ENCODE measurements at places on chromosomes 5 and 9.

DNA sequence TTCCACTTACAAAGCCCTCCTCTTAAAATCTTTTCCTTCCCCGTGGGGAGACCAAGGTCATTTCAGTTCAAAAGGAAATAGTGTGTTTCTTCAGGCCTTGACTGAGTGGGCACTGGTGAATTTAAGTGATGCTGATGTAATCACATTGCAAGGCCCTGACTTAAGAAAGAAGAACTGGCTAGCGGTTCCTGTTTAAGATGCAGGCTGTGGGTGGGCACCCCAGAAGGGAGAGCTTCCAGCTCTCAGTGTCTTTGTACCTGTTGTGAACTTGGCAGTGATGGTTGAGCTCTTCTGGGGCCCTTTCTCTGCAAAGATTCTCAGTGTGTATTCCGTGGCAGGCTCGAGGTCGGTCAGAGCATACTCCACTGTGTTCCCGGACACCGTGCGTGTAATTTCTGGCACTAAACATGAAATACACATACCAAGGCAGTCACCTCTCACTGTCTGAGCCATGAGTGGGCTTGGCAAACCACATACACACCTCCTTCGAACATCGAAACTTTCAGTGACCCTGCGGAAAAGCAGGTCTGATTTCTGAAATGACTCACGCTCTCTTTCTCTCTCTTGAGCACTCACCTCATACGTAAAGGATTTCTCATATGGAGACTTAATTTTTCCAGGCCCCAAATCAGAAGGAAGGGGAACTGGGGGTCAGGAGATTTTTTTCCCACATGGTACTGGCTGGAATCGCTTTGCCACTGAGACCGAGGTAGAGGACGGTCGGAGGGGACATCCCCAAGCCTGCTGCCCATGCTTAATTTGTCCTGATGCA lies 81.9 kb downstream of the TNC start:
- DNase-seq: no peak

DNA sequence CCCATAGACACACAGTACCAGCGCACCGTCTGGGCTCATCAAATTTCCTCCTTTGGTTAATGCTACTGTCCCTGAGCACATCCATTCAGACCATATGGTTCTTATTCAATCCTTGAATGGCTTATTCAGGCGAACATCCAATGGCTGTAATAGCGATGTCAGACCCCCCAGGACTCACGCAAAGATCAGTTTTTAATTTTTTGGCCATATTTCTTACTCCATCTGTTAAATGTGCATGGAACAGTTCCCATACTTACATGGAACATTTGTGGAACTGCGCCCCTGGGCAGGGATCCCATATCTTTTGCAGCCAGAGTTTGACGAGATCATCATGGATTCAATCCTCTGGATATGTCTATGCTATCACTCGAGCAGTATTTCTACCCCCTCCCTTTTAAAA lies 213.2 kb downstream of the ADAMTS6 start:
- no peak for DNase-seq

GRCh38 chr9:17065062-17065461 lies 69.8 kb upstream of the CNTLN start:
- DNase-seq: no peak

- DNase-seq: no peak
Measured at GRCh38 chr9:99606957-99607356, 214.7 kb upstream of the NR4A3 start.

- DNase-seq: no peak
Measured at GRCh38 chr9:73079326-73079725, 72.3 kb upstream of the ANXA1 start.

DNA sequence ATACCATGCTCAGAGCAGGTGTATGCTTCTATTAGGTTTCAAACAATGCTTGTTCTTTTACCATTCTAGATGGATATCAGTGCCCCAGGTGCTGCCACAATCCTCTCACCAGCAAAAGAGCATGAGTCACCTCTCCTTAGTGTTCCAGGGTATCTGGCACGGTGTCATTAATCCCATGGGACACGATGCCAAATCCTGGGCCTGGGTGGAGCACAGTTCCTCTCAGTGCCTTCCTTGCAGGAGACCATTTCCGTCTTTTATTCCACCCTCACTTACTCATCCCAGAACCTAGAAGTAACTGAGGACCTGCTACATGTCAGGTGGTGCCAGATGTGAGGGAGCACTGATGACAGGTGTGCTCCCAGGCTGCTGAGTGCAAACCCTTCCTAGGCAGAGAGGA lies 1.3 kb upstream of the OR13J1 start:
- DNase-seq: no peak

GRCh38 chr9:28053096-28053777 lies 480.0 kb upstream of the C9orf72 start:
- no peak for DNase-seq

GRCh38 chr9:70987986-70988385 lies 133.4 kb downstream of the TRPM3 start:
- DNase-seq: no peak

DNA sequence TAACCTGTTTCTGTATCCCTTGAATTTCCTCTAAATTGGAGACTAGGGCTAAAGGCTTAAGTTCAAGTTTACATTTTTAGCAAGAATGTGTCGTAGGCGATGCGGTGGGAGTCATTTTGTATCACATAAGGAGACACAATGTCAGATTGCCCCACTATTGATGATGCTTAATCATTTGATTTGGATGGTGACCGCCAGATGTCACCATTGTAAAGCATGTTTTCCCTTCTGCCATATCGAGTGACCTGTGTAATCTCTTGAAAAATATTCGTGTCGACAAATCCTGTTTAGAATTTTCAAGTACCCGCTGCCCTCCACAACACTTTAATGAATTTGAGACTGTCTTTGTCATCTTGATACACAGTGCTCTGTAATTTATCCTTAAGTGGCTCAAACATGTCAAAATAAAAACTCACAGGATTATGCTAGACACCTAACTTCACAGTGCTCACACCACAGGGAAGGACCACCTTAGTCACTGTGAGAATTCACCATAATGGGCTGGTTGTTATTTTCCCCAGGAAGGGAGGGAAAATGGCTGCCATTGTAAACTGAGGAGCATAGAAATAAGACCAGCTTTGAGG lies 34.5 kb upstream of the SLC46A2 start:
- DNase-seq: peak; percentile 27

GRCh38 chr9:127139071-127139731 lies 16.8 kb upstream of the ANGPTL2 start:
- no peak for DNase-seq

- no peak for DNase-seq
Measured at GRCh38 chr5:138051441-138052296, 18.8 kb upstream of the FAM13B start.

GRCh38 chr9:19920401-19920800 lies 131.6 kb upstream of the SLC24A2 start:
- no peak for DNase-seq

DNA sequence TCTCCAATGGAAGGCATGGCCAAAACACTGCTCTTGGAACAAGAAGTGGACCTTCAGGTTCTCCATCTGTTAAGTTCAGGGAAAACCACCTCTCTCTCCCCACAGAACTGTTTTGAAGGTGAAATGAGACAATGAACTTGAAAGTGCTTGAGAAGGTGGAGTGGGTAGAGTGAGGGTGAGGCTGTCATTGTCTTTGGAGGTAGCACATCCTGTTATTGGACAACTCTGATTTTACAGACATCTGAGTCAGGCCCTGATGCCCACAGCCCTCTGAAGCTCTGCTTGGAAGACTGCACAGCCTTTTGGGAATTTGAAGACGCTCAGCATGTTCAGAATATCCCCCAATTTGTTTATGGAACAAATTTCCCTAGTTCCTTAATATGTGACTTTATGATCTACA lies 27.6 kb upstream of the TEX48 start:
- no peak for DNase-seq

DNA sequence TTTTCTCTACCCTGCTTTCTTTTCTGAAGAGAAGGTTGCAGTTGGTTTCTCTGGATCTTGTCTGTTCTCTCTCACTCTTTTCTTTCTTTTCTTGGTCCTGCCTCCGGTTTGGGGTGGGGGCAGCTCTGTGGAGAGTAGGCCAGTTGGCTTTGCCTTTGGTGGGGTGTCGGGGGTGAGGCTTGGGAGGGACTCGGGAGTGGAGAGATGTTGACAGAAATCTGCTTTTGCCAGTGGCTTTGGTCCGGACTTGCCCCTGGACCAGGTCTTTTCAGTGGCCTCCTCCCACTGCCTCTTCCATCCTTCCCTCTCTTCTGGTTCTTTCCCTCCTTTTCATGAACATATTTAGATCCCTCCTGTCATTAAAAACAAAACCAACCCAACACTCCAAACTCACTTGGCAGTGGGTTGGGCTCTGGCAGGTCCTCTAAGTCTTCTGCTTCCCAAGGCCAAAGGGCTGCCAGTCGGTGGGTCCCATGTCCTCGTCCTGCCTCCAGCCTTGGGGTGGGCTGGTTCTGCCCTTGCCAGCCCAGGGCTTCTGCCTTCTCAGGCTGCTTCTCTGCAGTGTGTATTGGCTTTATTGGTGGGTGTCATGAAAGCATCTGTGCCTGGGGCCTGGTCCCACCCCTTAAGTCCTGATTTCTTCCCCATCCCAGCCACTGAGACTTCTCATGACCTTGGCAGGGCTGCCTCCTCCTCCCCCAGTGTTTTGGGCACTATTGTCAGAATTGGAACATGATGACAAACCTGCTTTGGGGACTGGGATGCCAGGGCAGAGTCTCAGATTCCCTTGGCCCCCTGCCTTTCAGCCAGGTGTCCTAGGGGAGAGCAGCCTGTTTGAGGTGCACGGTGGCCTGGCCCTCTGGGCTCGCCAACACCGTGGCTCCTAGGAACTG lies 16.9 kb downstream of the ANKRD33B start:
- DNase-seq: no peak

DNA sequence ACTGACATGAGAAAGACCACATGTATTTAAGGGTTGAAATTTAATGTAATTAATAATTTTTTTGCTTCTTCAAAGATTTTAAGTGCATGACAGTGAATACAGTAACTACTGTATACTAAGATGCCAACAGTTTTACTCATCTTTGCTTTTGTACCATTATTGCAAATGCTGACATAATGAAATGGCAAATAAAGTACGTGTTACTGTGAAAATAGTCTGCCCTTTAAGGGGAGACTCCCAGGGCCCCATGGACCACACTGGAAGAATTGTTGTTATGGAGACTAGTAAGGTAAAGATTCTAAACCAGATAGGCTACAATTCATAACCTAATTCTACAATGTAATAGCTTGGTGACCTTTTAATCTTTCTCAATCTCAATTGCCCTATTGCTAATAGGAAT lies 84.7 kb downstream of the NR3C1 start:
- no peak for DNase-seq

DNA sequence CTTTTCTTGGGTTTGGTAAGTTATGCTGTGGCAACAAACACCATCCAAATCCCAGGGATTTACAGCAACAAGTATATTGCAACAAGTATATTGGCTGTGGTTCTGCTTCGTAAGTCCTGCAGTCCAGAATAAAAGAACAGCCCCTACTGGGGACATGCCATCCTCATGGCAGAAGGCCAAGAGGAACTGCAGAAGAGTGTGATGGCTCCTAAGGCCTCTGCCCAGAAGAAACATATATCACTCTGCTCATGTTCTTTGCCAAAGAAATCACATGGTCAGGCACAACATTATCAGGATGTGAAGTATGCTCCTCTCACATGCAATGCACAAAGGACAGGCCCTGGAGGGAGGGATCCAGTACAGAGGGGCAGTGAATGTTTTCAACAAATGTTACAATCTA lies 159.6 kb upstream of the TAS2R1 start:
- DNase-seq: no peak

- no peak for DNase-seq
Measured at GRCh38 chr5:124277767-124278545, 468.5 kb downstream of the ZNF608 start.

- DNase-seq: no peak
Measured at GRCh38 chr9:126158588-126159429, 167.8 kb upstream of the MVB12B start.

DNA sequence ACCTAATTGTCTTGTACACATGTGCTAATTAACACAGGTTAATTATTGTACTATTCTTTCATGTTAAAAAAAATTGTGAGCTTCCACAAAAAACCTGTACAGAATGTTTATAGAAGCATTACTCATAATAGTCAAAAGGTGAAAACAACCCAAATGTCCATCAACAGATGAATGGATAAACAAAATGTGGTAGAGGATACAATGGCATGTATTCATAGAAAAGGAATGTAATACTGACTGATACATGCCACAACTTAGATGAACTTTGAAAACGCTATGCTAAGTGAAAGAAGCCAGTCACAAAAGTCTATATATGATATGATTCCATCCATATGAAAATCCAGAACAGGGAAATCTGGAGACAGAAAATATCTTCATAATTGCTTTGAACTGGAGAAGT lies 25.6 kb downstream of the RRAGA start:
- no peak for DNase-seq

- no peak for DNase-seq
Measured at GRCh38 chr5:168261227-168261571, 30.2 kb upstream of the WWC1 start.

DNA sequence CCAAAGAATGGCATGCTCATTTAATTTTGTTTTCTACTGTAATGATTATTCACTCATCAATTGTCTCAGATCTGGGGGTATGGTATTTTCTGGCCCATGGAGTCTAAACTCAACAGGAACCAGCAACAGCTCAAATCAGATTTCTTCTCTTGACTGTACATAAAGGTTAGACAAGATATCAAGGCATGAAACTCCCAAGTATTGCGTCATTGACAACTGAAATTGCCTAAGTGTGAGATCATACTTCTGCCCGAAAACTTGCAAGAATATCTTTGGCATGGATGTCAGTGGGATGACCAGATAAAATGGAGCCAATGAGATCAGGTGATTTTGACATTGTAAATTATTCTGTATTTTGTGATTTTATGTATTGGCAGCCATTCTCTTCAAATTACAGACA lies 141.7 kb upstream of the STK32A start:
- no peak for DNase-seq

GRCh38 chr5:169174923-169175322 lies 126.0 kb downstream of the SLIT3 start:
- no peak for DNase-seq
